Sciatic nerve (tissue), 2 donors: ENCODE measurements at places on chromosomes 12 and 14. TPM values are rescaled to one million over a fixed set of nuclear protein-coding genes. Genes with fewer than 3 reads are reported as not detected.

KRT81 gene
- not detected for total RNA-seq

DNA sequence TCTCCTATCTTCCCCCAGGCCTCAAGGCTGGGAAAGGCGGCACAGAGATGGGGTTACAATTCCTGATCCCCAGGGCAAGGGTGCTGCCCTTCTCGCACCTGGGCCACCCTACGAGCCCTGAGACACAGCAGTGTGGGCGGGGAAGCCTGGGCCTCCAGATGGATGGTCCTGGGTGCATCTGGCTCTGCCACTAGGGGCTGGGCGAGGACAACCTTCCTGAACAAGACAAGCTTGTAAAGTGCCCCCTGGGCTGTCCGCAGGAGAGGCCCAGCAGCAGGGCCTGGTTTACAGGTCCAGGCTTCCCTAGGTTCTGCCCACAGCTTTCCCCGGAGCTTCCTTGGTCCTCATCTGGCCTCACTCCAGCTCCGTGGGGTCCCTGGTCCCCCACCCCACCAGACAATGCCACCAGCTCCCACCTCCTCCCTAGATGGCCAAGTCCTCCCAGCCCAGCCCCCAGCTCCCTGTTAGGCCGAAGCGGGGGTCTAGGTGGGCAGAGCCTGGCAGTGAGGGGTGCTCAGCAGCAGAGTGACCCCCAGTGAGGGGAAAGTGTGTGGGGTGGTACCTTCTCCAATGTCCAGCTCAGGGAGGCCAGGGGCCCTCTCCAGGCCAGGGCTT, 8.9 kb downstream of the ARL6IP4 start:
- no peak for DNase-seq

GRCh38 chr14:97603201-97603600, 806.0 kb downstream of the VRK1 start:
- DNase-seq = no peak

DNA sequence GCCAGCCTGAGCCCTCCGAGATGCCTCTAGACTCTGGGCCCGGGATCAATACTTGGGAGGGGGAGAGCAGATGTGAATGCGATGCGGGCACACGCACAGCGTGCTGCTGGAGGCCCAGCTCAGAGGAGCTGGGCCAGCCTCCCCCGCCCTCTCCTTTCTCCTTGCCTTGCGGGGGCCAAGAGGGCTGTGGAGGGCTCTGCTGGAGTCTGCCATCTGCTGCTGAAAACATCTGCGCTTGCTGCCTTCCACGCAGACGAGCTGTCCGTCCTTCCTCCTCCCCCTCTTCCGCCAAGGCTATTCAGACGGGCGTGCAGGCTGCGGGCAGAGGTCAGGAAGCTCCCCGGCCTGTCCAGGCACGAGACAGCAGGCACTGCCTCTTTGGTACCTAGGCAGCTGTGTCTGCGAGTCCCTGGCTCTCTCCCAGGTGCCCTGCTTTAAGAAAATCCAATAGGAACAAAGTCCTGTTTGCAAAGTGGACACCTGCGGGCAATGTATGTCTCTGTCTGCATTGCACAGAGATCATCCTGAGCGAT, 75.2 kb downstream of the SPRING1 start:
- DNase-seq = no peak

DNA sequence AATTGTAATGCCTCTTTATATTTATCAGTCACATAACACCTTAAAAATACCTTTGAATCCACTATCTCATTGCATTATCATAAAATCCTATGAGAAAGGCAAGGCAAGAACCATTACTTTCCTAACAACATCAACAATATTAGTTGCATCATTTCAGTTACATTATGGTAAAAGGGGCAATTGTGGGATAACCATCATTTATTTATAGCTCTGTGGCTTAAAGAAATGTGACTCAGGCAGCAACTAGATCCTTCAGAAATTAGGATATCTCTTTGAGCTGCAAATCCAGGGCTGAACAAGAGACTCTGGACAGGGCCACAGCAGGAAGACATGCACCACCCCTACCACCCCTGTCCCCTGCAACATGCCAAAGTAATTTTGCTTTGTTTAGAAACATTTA, 36.4 kb downstream of the EPS8 start:
- DNase-seq = no peak

- DNase-seq = no peak
Observed at GRCh38 chr12:73330584-73331351, 1058.6 kb downstream of the TRHDE start.
